CD4-positive, alpha-beta T cell (primary cell): ENCODE measurements at places on chromosomes 3 and 15.

- DNase-seq = no peak
Observed at GRCh38 chr3:197149-197827, 725 bp downstream of the CHL1 start.

DNA sequence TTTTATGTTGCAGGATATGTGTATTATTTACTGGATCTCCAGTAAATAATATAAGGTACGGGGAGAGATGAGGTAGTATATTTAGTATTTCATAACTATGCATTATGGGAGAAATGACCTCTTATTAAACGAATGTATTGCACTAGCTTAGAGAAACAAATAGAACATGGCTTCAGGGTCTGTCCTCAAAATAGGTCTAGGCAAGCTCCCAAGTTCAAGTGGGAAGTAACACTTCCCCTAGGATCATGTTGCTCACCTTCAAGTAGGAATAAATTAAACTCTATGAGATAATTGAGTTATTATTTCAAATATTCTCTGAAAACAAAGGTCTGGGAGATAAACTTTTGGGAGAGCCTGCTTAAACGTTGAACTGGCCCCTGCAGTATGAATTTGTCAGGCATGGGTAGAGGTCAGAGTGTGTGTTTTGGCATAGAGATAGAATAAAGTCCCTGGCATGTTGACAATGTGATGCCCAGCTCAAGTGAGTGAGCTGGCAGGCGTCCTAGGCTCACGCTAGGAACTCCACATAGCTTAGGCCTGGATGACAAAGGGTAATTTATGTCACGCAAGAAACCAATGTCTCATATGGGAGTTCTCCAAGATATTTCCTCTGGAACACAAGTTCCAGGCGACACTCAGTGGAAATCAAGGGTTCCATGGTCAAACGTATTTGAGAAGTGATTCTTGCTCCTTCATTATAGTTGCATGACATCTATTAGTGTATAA, 236.8 kb downstream of the CACNA2D3 start:
- no peak for DNase-seq

DNA sequence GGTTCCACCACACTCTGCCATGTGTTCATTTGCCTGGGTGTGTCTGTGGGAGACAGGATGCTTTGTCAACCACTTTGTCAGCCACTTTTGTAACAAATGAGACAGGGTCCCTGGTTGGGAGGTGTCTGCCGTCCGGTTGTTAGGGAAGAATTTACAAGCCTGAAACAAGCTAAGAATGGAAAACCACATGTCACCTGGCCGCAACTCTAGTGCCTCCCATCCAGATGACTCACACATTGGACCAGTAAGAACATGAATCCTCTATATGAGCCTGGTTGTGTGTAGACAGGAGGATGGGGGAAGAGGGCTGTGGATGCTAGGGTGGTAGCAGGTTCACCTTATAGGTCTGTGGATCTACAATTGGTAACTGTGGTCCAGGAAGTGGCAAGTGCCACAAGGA, 335.3 kb downstream of the CLSTN2 start:
- DNase-seq = no peak

DNA sequence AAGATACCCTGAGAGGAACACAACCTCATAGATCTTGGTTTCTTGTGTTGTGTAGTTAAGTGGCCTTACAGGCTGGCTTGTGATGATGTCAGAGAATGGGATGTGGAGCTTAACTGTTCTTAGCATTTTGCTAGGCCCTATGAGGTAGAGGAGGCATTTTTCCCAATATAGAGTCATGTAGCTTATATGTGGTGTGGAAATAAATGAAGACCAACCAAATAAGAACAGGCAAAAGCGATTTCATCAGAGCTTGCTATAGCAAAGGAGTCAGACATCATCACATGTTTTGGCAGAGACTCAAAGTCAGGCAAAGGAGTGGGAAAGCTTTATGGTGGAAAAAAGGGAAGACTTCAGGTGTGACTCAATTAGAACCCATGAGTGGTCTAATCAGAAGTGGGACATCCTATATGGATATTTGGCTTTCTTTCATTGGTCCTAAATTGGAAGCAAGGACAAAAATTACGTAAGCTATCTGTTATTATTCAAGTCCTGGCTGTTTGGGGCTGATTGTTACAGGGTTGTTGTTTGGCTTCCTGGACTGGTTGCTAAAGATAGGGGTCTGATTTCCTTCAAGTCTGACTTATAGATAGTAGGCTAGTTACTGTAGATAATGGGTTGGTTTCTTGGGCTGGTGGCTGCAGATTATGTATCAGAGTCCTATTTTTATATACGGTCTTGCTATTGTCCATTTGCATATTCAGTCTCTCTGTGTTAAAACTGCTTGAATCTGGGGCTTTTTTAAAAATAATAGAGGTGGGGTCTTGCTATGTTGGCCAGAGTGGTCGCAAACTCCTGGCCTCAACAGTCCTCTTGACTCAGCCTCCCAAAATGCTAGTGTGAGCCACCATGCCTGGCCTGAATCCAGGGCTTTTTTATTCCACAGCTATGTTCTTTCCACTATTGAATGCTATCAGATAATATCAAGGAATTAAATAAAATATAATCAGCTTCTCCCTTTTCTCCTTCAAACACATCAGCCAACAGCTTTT, 30.3 kb upstream of the SETD2 start:
- DNase-seq = no peak

- DNase-seq = no peak
Observed at GRCh38 chr3:171351676-171352075, 108.5 kb downstream of the TNIK start.

DNA sequence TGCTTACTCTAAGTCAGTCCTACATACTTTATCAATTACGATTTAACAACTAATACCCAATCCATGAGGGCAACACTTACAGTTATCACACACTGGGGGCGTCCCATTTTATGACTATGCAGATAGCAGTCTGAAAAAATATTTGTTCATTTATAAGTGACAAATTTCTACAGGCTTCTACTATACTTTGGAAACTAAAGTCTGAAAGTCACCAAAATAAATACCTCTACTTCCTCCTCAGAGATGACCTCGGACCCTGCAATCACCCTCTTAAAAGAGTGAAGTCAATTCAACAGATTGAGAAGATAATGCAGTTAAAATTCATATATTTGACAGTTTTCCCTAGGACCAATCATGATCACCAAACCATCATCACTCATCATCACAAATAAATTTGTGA, 76.6 kb downstream of the GSK3B start:
- DNase-seq = no peak

DNA sequence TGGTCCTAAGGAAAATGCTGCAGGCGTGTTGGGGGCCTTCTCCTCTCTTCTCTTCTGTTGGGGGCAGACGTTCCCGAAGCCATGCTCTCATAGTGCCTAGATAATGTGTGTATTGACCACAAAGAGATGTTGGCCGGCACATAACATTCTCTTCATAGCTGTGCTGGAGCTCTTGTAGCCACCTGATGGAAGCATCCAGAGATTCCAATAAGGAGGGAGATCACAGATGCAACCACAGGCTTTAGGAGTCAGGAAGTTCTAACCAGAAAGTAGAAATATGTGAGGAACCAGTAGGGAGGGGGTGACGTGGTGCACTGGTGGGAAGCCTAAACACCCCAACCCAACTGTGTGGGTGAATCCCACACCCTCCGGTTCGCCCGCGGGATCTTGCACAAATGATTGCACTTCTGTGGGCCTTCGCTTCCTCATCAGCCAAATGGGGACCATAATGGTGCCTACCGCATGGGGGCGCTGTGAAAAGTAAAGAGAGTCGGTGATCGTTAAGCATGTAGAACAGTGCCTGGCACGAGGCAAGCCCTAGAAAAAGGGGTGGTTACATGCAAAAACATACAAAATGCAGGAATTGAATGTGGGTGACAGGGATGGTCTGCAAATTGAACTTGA, 87.8 kb downstream of the TOP2B start:
- DNase-seq = no peak

GRCh38 chr3:64684715-64685261, 3.0 kb downstream of the ADAMTS9 start:
- no peak for DNase-seq

DNA sequence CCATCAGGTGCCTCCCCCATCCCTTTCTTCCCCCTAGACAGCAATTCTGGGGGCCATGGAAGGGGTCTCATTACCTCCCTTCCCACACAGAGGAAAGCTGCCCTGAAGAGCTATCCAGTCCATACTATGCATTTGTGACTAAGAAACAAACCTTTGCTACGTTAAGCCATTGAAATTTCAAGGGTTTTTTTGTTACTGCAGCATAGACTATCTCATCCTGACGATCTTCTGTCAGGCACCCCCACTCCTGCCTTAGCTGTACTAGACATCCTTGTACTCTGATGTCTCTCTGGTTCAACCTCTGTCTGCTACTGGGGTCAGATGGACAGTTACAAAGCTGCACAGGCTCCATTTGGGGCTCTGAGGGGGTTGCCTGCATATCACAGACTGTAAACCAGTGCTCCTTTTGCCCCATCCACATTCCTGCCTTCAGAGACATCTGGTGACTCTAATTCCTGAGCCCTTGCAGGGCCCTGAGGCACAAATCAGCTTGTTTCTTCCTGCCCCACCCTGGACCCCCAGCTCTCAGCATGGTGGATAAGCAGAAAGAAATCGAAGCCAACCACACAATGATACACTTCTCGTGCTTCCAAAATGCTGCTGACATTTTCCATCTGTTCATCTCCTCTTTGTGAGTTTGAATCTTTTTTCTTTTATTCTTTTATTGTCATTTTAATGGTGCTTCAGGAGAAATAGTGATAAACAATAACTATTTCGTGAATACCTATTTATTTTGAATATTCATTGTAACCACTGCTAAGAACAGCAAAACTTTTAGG, 21.6 kb upstream of the NSMCE3 start:
- no peak for DNase-seq

GRCh38 chr15:68809517-68809916, 11.2 kb downstream of the ANP32A start:
- no peak for DNase-seq

GRCh38 chr3:148971401-148972163, 19.8 kb upstream of the GYG1 start:
- DNase-seq = no peak

GRCh38 chr3:61848885-61849284, 287.5 kb downstream of the PTPRG start:
- DNase-seq = no peak

GRCh38 chr3:114005481-114005880, 50.8 kb downstream of the CCDC191 start:
- no peak for DNase-seq

- no peak for DNase-seq
Observed at GRCh38 chr15:56804938-56805337, 71.6 kb upstream of the ZNF280D start.

- DNase-seq = no peak
Observed at GRCh38 chr3:51928438-51928837, 13.3 kb downstream of the RRP9 start.
